ENCODE measurements at places on chromosomes 5 and 9. TPM values are rescaled to one million over a fixed set of nuclear protein-coding genes. Genes with fewer than 3 reads are reported as not detected.

The BHMT gene
- total RNA-seq: not detected

The ADGRD2 gene
- total RNA-seq: not detected

The ITK gene
- not detected for total RNA-seq

The GKAP1 gene
- total RNA-seq: 4.4 TPM

The TRIM7 gene
- 40.3 TPM for total RNA-seq

The RASGEF1C gene
- total RNA-seq: 0.23 TPM

The MTAP gene
- total RNA-seq: 17.0 TPM

The ORM2 gene
- total RNA-seq: not detected

Measured in A549 treated with Mapracorat at 1 μM for 4 hours (cell line).